Sigmoid colon (tissue), 7 donors: ENCODE measurements at places on chromosomes 7 and 10.

- DNase-seq, result no peak
Observed at GRCh38 chr7:14859267-14859666, 43.3 kb downstream of the DGKB start.

DNA sequence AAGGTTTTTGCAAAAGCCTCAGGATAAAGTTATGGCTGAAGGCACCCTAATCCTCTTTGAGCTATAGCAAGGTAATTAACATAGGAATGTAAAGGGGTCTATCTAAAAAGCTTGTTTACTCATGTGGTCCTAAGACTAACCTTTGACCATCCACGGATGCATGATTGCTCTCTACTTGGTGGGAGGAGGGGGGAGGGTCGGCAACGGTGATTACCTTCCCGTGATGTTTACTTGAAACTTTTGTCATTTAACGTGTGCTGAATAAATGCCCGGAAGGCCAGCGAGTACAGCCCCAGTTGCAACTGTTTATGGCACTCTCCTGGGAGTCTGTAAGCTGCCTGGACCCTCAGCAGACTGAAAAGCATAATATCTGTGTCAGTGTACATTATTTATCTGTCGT, 78.9 kb upstream of the GPR22 start:
- DNase-seq, result no peak

DNA sequence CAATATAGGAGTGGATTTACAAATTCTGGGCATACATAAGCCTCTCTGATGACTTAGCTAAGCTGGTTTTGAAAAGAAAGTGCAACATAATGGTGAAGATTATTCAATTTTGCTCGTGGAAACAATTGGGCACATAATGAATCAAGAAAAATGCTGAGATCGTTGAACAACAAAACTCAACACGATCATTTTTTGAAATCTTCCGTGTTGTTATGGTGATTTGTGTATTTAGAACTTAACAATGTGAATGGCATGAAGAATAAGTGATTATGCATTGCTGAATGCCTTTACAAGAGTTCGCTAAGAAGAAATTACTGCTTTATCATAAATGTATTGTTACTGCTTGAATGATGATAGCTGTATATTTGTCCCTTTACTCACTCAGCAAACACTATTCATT, 875.0 kb downstream of the CNTNAP2 start:
- DNase-seq, result no peak

GRCh38 chr7:40015790-40016296, 65.8 kb downstream of the CDK13 start:
- no peak for DNase-seq

GRCh38 chr7:37399876-37400421, 48.7 kb downstream of the ELMO1 start:
- no peak for DNase-seq

- DNase-seq, result no peak
Observed at GRCh38 chr7:6608081-6608480, 7.3 kb upstream of the ZNF853 start.

- no peak for DNase-seq
Observed at GRCh38 chr7:129032017-129032416, 22.9 kb downstream of the TNPO3 start.

DNA sequence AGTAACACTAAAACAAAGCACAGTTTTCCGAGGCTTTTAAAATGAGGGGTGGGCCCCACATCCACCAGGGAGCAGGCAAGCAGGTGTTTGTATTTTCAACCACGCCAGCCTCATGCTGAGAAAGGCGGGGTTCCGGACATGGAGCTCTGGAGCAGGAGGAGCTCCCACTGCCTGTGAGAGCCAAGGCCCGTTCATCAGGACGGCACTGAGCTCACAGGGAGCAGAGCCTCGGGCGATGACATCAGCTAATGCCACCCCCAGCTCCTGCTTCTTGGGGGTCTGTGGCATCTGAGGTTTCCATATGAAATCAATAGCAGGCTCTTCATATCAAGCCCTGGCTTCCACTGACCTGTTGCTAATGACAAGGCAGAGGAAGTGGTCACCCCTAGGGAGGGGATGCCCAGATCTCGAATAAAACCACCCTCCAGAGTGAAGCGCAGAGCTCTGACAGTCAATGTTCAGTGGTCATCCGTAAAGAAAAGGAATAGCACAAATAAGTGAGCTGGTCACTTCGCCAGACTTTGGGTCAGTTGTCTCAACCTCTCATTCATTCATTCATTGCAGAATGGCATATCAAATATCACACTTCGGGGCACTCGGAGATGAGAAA, 89.1 kb downstream of the TNS3 start:
- DNase-seq, result no peak

GRCh38 chr7:158350166-158350900, 237.3 kb downstream of the PTPRN2 start:
- DNase-seq, result peak; percentile 38

- DNase-seq, result no peak
Observed at GRCh38 chr7:23787272-23787671, 77.3 kb downstream of the STK31 start.

DNA sequence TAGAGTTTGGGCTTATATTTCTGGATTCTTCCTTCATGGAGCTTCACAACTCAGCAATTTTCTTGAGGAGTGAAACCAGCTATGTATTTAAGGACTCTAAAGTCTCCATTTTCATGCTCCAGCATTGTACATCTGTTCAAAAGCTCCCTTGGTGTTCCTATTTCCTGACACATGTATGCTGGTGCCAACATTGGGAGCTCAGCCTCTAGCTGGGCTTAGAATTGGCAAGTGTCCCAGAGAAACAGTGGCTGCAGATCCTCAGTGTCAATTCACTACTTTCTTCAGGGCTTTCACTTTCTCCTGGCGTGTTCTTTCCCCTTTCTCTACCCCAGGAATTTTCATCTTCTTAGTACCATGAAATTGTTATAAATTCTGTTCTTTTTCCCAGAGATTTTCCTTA, 103.1 kb downstream of the ZNF467 start:
- peak; percentile 87 for DNase-seq

GRCh38 chr7:30159698-30160143, 24.9 kb downstream of the MTURN start:
- no peak for DNase-seq

GRCh38 chr10:126196281-126196680, 192.0 kb downstream of the ADAM12 start:
- no peak for DNase-seq

DNA sequence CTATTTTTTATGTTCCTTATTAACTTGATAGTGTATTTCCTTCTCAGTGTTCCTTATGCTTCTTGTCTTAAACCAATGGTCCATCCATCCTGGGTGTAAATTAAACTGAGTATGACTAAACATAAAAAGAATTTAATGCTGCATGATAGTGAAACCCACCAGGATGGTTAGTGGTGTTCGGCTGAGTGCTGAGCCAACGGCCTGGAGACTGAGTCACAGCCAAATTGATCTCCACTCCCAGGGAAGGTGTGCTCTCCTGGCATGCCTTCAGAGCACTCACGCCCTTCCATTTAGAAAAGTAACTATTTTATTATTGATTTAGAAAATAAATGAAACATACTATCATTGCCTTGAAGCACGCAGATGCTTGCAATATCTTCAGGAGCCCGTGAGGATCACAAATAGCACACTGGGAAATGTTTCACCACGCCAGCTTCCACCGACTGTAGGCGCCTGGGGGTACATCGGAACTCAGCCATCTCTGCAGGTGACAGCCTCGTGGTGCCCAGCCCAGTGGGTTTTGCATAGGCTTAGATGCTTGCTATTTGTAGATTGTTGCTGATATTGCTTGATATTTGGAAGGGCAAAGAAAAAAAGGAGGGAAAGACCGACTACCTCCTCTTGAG, 40.0 kb upstream of the LOXL4 start:
- no peak for DNase-seq

- no peak for DNase-seq
Observed at GRCh38 chr7:130823060-130823459, 89.1 kb upstream of the KLF14 start.

- DNase-seq, result no peak
Observed at GRCh38 chr7:81676813-81677212, 93.0 kb downstream of the HGF start.

DNA sequence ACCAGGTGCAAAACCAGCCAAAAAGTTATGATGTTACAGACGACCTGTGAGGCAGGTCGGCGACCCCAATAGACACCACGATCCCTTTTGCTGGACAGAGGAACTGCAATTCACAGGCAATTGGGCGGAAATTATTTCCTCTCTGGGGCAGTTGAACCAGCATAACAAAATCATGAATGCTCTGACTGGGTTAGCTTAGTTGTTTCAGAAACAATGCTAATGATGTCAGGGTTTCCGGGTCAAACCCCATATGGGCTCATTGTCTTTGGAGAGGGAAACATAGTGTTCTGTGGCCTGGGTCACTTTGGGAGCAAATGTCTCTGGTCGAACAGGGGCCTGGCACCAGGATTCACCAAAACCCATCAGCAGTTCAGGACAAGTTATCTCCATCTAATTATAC, 669.1 kb upstream of the NRP1 start:
- DNase-seq, result no peak

DNA sequence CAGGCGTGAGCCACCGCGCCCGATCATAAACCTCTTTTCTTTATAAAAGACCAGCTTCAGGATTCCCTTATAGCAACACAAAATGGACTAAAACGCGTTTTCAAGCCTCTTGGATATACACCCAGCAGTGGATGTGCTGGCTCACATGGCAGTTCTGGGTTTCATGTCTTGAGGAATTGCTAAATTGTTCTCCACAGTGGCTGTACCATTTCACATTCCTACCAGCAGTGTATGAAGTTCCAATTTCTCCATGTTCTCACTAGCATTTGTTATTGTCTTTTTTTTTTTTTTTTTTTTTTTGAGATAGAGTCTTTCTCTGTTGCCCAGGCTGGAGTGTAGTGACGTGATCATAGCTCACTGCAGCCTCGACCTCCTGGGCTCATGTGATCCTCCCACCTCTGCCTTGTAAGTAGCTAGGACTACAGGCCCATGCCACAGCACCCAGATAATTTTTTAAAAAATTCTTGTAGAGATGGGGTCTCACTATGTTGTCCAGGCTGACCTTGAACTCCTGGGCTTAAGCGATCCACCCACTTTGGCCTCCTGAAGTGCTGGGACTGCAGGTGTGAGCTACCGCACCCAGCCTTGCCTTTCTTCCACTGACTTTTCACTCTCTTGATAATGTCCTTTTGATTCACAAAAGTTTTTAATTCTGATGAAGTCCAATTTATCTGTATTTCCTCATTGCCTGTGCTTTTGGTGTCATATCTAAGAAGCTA, 17.4 kb downstream of the TECPR1 start:
- no peak for DNase-seq

GRCh38 chr7:115719963-115720362, 310.6 kb downstream of the TFEC start:
- no peak for DNase-seq

GRCh38 chr10:113960617-113961181, 83.0 kb upstream of the ADRB1 start:
- no peak for DNase-seq

DNA sequence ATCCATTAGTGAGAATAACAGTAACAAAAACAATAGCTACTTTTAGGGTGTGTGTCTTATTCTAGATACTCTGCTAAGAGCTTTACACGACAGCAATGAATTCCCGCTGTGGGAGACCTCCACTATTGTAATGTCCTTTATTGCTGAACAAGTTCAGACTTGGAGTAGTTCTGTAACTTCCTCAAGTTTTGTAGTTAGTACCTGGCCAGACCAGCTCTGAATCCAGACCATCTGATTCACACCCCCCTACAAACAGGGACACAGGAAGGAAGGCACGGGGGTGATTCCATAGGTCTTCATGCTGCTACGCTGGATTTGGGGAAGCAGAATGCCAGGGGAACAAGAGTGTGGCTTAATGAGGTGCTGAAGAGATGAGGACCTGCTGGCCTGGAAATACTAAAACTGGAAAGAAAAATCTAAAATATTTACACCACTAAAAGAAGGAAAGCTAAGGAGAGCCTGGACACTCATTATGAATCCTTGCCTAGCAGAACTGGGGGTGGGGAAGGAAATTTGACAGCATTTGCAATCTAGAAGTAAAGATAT, 194.6 kb upstream of the TMEM72 start:
- DNase-seq, result no peak

GRCh38 chr10:128480601-128481000, 354.4 kb upstream of the MKI67 start:
- no peak for DNase-seq

- no peak for DNase-seq
Observed at GRCh38 chr7:13107291-13107690, 419.9 kb downstream of the ARL4A start.

- DNase-seq, result no peak
Observed at GRCh38 chr7:107684947-107685463, 24.4 kb downstream of the SLC26A4 start.

DNA sequence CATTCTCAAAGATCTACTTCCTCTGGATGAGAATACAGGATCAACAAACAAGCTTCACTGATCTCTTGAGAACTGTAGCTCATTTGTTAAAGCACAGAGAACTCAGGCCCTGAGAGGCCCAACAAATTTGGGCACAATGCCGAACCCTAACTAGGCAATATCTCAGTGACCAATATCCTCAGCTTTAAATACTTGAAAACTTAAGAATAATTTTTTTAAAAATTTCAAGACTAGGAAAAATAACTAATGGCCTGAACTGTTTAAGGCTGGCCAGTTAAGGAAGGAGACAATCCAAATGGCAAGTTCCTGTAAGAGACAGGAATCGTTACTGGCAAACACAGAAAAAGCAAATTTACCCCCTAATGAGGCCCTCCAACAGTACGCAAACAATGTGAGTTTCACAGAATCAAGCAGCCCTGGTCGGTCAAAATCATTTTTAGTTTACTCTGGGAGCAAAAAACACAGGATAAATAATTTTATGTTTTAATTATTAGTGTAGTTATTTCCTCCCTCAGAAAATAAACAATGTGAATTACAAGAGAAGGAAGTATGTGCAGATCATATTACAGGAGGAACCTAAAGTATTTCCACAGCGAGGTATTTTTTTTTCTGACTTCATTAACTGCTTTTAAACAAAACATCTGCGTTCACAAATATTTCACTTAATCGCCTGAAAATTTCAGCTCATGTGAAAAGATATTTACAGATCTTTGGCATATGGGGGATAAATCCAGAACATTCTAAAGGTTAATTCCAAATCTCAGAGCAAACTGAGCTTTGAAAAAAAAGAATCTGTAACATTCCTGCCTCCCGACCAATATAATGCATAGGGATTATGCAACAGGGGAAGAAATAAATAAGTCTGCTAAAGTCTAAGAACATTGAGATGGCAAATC, 39.5 kb downstream of the NT5C2 start:
- DNase-seq, result no peak

GRCh38 chr10:19857876-19858275, 41.6 kb downstream of the PLXDC2 start:
- no peak for DNase-seq

DNA sequence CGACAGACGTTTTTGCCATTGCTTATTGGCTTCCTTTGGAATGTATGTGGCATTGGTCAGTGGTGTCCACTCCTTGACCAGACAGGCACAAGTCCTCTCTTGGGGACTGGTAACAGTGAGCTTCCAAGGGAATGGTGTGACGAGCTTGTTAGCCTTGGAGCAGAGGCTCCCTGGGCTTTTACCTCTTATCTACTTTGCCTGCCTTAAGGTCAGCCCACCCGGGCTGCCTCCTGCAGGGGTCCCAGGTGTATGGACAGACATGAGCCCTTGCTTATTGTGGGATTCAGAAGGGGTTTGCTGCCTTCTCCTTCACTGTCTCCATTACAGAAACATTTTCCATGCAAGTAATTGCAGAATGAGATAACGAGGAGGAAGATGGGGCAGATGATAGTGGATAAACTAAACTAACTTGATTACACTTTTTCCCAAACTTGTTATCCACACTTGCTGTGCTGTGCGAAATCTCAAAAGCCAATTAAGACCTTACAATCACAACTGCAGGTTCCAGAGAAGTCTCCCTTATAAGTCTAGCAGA, 29.7 kb downstream of the PLPP4 start:
- no peak for DNase-seq

GRCh38 chr10:22617516-22617915, 96.9 kb downstream of the PIP4K2A start:
- no peak for DNase-seq
